ENCODE measurements at places on chromosomes 13 and 19.

GRCh38 chr13:19817510-19818158 is 34.9 kb upstream of the PSPC1 start:
- DNase-seq, result no peak

GRCh38 chr19:31641591-31641990 is 292.4 kb upstream of the TSHZ3 start:
- no peak for DNase-seq

DNA sequence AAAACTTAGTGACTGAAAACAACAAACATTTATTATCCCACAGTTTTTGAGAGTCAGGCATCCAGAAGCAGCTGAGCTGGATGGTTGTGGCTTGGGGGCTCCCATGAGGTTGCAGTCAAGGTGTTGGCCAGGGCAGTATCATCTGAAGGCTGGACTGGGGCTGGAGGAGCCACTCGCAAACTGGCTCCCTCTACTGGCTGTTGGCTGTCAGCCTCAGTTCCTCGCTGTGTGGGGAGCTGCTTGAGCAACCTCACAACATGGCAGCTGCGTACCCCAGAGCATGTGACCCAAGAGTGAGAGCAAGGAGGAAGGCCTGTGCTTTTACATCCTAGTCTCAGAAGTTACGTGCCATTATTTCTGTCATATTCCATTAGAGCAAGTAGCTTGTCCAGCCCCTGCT is 9.7 kb downstream of the YJU2 start:
- no peak for DNase-seq

DNA sequence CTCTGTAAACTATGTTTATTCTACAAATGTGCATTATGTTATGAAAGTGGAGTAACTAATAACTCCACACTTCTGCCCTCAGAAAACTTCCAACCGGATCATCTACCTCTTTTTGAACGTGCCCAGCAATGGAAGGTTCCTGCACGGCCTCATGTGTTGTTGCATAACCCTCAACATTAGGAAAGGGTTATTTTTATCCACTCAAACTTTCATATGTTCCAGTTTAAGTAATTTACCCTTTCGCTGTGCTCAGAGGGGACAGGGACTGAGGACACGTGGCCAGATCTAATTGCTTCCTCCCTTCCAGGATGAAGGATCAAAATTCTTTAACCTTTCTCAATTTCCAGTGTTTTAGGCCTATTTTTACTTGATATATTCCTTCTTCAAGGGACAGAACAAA is 29.6 kb downstream of the IRS2 start:
- DNase-seq, result no peak

DNA sequence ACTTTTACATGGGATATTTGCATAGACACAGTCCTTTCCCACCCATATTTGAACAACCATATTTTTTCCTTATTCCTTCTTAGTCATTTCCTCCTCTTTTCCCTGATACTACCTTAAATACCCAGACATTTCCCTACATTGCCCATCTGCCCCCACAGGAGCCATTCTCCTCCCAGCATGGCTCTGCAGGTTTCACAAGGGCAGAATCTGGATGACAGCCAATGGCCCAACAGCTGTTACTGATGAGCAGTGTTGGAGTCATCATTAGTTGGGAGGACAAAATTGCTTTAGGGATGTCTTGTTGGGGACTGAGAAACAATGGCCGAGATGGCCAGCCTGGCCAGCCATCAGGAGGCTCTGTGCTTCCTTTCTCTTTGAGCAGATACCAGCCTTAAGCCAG is 209.5 kb downstream of the KLF5 start:
- DNase-seq, result no peak

DNA sequence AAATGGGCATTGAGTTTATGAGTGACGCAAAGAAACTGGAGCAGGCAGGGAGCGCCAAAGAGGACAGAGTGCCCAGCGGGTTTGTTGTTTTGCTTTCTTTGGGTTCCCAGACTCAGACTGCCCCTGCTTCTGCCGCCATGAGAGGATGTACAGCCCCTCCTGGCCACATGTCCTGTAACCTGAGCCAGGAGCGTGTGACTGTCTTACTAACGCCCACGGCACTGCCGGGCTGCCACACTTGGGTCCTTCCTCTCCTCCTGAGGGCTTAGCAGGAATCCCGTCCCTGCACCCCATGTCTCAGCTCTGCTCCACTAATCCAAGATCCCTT is 80.5 kb downstream of the GPR12 start:
- no peak for DNase-seq

Measured in CD8-positive, alpha-beta memory T cell (primary cell).